ENCODE measurements at places on chromosomes 6 and 20.

- no peak for DNase-seq
Measured at GRCh38 chr6:72290620-72291019, 331.2 kb upstream of the KCNQ5 start.

DNA sequence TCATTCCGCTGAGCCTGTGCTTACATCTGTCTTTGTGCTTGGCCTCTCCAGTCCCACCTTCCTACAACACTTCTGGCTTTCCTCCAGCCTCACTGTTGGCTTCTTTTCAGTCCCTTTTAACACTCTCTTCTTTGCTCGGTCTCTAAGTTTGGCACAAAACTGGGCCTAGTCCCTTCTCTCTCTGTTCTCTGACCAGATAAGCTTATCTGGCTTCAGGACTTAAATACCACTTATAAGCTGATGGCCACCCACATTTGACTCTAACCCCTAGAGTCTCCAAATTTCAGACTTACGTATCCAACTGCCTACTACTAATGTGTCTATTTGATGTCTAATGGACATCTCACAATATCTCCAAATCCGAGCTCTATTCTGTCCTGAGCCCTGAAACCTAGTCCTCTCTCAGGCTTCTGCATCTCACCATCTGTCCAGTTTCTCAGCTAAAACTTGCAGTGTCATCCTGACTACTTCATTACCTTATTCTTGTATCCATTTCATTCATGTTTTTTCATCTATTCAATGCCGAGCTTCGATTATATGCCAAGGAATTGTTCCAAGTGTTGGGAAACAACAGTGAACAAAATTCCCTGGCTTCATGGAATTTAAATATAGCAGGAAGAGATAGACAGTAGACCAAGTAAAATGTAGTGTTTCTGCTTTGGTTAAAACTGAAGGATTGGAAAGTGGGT, 40.1 kb downstream of the TBPL1 start:
- DNase-seq: no peak

GRCh38 chr20:63697357-63697867, 960 bp downstream of the TNFRSF6B start:
- DNase-seq: no peak

DNA sequence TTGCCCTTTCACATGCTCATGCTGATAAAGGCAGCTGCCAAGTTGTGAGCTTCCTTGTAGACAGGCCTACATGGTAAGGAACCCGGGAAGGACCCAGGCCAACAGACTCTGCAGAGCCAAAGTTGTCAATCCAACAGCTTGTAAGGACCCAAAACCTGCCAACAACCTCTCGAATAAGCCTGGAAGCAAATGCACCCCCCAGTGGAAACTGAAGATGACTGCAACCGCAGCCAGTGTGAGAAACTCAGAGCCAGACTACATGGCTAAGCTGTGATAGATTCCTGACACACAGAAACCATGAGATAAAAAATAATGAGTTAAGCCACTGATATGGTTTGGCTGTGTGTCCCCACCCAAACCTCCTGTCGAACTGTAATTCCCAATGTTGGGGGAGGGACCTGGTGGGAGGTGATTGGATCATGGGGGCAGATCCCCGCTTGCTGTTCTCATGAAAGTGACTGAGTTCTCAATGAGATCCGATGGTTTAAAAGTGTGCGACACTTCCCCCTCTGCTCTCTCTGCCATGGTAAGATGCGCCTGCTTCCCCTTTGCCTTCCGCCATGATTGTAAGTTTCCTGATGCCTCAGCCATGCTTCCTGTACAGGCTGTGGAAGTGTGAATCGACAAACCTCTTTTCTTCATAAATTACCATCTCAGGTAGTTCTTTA, 18.8 kb upstream of the CLPSL2 start:
- no peak for DNase-seq

DNA sequence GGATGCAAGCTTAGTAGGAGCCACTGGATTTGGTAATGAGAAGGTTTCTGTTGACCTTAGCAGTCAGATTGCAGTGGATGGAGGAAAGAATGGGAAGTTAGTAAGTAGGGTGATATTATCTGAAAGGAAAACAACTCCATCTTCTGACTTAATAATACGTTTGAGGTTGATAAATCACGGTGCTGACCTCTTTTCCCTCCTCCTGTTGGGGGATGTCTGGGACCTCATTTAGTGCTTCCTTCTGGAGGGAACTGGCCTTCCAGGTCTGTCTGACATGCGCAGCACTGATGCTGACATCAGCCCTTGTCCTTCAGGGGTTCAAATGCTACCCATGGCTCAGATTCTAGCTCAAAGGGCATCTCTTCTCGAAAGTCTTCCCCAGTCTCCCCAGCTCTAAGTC, 48.2 kb upstream of the AKAP12 start:
- no peak for DNase-seq

GRCh38 chr6:139595183-139595582, 220.7 kb upstream of the CITED2 start:
- DNase-seq: no peak

DNA sequence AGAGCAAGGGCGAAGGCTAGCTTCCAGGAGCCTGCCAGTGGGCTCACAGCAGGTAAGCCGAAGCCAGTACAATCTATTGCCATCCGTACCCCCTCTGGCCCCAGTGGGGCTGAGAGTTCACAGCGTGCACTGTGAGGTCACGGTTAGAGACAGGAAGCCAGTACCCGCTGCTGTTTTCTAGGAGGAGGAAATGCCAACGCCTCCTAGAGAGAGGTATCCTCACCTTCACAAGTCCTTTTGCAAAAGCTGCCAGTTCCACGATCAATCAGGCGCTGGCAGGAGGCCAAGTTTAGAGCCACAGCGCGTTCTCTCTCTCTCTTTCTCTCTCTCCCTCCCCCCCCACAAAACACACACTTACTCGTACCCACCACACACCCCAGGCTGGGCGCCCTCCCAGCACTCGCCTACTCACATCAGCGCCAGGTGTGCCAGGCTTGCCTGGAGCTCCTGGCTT, 22.5 kb downstream of the COL9A1 start:
- peak; percentile 57 for DNase-seq

GRCh38 chr6:137870744-137871247, 3.7 kb downstream of the TNFAIP3 start:
- no peak for DNase-seq

DNA sequence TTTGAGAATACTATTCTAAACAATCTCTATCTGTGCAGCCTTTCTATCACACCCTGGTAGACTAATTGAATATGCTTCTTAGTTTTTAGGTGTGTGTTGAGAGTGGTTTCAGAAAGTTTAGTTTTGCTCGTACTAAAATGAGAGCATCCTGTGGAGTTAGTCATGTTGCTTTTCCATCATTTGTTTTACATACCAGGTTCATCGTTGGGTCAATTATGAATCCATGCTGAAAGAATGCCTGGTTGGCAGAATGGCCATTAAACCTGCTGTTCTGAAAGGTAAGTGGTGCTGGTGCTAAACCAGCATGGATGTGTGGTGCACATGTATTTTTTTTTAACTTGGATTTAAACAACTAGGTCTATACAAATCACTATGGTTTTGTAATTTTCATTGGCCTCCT, 49.3 kb downstream of the CYB5R4 start:
- DNase-seq: no peak

- peak; percentile 23 for DNase-seq
Measured at GRCh38 chr6:16058201-16058928, 70.5 kb upstream of the MYLIP start.

DNA sequence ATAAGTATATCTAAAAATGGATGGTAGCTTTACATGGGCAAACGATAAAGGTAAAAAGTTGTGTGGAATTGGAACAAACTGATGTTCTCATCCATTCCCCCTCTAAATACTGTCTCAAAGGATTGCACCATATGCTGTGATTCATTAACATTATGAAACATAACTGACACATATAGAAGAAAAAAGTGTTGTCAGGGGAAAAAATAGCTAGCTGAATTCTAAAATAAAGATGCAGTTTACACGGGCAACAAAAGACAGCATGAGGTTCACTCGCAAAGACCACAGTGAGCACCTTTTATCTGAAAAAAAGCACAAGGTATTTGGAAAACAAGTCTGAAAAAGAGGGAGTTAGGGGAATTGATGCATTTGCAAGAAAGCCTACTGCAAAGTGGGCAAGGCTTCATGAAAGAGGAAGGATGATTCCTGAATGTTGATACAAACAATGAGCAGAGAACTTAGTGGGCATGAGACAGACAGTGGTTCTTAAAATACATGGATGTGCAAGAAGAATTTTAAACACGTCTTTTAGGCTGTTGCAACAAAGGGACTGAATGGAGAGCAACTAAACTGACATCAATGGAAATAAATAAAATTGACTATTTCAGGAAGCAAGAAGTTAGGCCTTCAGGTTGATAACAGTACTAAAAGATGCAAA, 280.9 kb downstream of the KIF16B start:
- no peak for DNase-seq

DNA sequence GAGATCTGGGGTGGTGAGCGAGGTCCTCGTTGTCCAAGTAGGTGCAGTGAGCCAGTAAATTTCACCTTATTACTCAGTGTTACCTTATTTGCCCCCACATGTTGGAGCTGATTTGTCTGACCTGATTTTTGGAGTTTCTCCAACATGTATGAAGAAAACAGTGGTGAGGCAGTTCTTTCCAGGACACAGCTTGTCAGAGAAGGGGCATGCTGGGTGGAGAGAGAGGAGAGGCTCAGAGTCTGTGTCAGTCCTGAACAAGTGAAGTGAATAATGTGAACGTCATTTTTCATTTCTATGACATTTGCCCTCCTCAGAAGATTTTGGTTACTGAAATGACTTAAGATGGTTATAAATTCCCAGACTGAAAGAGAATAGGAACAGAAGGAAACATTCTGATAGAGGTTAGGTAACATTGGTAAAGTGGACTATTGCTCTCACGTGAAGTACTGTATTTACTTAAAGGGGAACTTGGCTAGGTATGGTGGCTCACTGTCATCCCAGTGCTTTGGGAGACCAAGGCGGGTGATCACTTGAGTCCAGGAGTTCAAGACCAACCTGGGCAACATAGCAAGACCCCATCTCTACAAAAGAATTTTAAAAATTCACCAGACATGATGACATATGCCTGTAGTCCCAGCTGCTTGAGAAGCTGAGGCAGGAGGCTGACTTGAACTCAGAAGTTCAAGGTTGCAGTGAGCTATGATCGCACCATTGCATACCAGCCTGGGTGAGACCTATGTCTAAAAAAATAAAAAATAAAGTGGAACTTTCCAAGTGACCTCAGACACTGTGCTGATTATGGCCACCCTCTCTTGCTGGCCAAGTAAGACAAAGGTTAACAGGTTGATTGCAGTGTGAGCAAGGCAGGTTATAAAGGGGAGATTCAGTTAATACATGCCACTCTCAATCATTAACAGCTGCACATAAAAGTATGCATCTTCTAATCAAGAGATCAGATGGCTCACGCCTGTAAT, 184.3 kb downstream of the EDN1 start:
- peak; percentile 37 for DNase-seq

- DNase-seq: no peak
Measured at GRCh38 chr6:17429383-17430061, 36.1 kb downstream of the CAP2 start.

DNA sequence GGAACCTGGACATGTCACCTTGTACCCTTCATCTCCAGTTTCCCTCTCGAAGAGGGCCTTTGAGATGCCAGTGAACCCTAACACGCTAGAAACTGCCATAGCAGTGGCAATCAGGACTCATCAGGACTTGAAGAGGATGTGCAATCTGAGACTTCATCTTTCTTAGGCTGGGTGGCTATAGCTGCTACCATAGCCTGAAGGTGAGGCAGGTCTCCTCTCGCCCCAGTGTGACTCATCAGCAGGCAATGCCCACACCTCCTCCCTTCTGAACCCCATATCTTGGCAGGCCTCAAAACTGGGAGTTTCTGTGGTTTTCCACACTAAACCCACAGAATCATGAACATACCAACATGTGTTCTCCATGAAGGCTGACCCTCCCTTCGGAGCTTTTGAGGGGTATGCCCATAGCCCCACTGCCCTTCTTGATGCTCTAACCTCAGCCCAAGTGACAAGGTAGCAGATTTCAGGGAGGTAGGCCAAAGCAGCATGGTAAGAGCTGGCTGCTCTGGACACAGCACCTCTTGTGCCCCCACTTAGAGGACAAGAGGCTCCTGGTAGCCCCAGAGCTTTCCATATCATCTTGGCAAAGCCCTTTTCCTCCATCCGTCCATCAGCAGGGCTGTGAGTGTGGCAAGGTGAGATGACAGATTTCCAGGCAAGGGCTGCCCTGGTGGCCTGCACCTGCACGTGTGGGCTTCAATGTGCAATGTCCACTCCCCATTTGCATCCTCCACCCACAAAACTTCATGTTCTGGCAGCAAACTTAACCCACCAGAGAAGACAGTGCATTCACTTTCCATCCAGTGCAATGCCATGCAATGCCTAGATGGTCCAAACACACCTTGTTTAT, 2.6 kb downstream of the BLCAP start:
- no peak for DNase-seq

- no peak for DNase-seq
Measured at GRCh38 chr6:121510568-121511177, 75.2 kb downstream of the GJA1 start.

DNA sequence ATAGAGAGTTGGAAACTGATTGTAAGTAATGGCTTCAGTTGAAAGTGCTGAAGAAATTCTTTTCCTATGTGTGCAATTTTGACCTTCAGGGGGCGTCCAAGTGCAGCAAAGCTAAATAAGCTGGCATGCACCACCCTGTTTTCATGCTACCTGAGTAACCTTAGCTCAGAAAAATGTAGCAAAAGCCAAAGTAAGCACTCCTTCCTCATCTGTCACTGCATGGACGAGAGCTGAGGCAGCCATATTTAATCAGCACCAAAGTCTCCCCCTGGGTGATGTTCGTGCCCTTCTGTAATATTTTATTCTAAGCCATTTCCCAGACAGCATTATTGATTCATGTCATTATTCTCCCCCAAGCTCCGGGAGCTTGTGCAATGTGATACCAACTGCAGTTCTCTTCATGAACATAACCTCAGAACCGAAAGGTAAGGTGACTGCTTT, 123.1 kb downstream of the RPS12 start:
- peak; percentile 64 for DNase-seq

GRCh38 chr6:30508890-30509736, 19.8 kb downstream of the HLA-E start:
- DNase-seq: no peak

GRCh38 chr6:24004659-24005058, 121.4 kb upstream of the NRSN1 start:
- DNase-seq: no peak

DNA sequence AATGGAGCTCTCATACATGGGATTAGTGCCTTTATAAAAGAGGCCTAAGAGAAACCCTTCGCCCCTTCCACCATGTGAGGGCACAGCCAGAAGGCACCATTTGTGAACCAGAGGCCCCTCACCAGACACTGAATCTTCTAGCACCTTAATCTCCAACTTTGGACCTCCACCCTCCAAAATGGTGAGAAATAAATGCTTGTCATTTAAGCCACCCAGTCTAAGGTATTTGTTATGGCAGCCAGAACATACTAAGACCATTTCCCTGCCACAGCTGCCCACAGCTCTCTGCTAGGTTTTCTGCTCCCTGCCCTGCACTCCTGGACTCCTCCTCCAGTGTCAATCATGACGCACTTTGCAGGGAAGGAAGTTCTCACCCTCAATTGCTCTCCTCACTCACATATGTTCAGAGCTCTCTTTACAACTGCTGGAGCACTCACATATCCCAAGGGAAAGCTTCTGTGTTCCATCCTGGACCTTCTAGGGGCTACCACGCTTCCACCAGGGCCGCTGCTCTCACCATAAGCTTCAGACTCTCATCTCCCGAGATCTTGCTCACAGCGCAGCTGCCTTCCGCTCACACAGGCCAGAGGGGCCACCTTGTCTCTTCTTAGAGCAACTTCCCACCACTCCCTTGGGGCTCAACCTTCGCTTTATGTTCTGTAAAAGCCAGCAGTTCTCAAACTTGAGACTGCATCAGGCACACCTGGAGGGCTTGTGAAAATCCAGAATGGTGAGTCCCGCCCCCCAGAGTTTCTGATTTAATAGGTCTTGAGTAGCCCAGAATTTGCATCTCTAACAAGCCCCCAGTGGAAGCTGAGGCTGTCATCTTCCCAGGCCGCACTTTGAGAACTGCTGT, 1.6 kb upstream of the LY86 start:
- peak; percentile 32 for DNase-seq
